Right hindlimb (tissue), 1 donor: ENCODE measurements at places on chromosomes 2 and 18.

DNA sequence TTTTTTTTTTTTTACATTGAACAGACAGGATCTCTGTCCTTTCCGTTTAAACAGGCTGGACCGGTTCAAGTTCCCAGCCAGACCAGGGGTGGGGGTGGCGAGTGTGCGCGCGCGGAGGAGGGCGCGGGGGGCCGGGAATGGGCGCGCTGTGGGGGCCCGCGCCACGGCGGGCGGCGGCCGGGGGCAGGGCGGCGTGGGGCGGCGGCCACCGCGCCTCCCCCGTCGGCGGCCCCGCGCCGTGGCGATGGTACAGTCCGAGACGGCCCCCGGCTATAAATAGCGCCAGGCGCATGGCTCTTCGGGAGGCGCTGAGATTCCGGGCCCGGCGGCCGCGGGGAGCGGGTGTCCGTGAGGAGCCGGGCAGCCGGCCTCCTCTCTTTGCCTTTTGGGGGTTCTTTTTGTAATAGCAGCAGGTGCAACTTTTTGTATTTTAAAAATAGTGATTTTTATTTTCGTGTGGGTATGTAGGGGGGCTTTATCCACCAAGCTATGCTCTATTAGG, 430 bp upstream of the CELF4 start:
- peak; percentile 69 for DNase-seq

DNA sequence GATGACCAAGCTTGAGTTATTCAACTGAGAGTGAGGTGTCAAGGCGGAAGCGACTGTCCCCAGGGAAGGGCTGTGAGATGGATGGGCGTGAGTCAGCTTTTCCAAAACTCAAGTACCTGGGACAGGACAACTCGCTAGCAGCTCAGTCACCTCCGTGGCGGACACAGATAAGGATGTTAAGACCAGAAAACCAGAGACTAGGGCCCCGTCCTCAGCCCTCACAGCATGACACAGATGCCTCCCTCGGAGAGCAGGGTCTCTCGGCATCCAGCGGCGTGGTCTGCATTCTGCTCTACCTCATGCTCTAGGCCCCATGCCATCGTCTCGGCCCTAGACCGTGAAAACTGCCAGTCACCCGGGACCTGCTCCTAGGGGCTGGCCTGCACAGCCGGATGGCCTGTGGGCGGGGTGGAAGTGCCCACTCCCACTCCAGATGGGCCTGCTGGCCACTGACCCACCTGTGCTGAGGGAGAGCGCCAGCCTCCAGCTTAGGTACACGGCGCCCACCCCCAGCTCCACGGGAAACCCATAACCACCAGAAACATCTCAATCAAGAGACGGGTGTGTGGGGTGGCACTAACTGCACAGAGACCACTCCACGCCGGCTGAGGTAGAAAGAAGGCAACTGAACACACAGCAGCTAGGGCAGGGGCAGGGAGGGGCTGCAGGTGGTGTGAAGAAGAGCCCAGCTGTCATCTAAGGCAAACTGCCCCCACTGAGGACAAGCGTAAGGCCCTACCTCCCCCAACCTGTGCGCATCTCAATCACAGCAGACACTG, 39.8 kb downstream of the ANO7 start:
- no peak for DNase-seq

DNA sequence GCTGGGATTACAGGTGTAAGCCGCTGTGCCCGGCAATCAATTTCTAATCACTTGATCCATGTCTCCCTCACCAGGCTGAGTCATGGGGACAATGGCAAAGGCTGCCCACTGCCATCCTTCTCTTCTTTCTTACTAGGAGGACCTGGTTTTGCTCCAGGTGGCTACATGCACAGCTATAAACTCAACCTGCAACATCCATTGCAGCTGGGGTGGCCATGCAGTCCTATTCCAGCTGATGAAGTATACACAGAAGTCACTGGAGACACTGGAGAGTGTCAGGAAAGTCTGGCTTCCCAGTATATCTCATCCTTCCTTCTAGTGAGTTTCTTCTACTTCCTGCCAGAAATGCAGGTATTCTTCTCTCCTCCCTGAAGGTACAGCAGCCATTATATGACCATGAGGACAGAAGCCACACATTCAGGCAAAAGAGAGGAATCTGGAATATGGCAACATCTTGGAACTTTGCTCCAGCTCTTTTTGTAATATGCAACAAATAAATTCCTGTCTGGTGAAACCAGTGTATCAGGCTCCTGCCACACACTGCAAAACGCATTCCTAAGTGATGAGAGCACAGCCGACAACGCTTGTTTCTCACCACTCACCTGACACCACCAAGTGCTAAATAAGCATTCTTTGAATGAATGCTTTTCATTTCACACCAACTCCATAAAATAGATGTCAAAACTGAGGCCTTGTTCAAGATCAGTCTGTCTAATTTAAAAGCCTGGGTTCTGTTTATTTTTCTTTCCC, 32.3 kb downstream of the SCTR start:
- no peak for DNase-seq

DNA sequence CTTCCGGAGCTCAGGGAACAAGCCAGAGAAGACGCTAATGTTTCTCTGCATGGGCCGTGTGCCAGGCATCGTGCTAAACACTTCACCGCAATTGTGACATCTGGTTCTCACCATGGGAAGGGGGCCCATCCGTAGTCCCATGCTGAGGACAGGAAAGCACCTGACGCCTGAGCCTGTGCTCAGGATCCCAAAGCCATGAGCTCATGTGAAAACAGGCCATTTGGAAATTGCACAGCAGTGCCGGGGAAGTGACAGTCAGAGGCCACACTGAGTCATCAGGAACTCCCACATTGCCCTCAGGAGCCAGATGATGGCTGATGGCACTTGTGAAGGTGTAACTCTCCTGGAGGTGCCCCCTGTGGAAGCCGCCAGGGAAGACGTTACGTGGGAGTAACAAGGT, 141.0 kb downstream of the INHBB start:
- DNase-seq = no peak

GRCh38 chr2:39511605-39512433, 74.7 kb upstream of the MAP4K3 start:
- DNase-seq = no peak

DNA sequence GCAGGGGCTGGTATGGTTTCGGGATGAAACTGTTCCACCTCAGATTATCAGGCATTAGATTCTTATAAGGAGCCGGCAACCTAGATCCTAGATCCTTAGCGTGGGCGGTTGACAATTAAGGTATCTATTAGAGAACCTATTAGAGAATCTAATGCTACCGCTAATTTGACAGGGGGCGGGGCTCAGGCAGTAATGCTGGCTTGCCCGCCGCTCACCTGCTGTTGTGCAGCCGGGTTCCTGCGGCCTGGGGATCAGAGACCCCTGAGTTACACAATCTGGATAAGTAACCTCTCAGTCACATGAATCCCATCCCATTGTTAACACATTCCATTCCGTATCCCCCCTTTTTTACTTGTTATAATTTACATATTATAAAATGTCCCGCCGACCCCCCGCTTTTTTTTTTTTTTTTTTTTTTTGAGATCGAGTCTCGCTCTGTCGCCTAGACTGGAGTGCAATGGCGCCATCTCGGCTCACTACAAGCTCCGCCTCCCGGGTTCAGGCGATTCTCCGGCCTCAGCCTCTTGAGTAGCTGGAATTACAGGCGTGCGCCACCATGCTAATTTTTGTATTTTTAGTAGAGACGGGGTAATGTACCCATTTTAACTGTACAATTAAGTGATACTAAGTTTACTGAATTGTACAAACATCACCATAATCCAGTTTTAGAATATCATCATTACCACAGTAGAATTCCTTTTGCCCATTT, 42.0 kb upstream of the GPD2 start:
- no peak for DNase-seq

GRCh38 chr18:63869851-63870250, 17.7 kb upstream of the SERPINB2 start:
- DNase-seq = no peak

- DNase-seq = peak; percentile 63
Observed at GRCh38 chr2:173854840-173855239, 110.3 kb downstream of the SP3 start.

- no peak for DNase-seq
Observed at GRCh38 chr18:70627182-70627802, 338.4 kb downstream of the SOCS6 start.

DNA sequence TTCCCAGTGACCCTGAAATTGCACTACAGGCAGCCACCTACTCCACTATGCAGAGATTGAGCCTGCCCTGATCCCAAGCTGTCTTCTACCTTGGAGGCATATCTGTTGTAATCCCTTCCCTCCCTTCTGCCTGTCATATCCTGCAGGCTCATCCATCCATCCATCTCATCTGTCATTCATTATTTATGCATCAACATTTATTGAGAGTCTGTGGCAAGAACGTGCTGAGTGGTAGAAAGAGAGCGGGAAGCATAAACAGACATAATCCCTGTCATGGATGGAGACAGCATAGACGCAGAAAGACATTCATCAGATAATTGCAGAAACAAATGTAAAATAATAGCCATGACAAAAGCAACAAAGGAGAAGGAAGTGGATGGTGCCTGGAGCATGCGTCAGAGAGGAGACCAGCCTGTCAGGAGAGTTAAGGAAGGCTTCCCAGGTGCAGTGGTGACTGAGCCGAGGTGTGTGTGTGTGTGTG, 110.7 kb upstream of the STPG4 start:
- DNase-seq = no peak

- no peak for DNase-seq
Observed at GRCh38 chr18:33873112-33873511, 295.1 kb downstream of the ASXL3 start.

- DNase-seq = peak; percentile 61
Observed at GRCh38 chr2:45171136-45171501, 161.9 kb upstream of the SIX2 start.

DNA sequence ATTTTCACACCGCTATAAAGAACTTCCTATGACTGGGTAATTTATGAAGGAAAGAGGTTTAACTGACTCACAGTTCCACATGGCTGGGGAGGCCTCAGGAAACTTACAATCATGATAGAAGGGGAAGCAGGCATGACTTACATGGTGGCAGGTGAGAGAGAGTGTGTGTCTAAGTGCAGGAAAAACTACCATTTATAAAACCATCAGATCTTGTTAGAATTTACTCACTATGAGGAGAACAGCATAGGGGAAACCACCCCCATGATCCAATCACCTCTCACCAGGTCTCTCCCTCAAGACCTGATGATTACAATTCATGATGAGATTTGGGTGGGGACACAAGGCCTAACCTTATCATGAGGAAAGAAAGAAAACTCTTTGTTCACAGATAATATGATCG, 174.6 kb downstream of the SRBD1 start:
- no peak for DNase-seq

- no peak for DNase-seq
Observed at GRCh38 chr18:4060427-4061281, 394.5 kb downstream of the DLGAP1 start.

DNA sequence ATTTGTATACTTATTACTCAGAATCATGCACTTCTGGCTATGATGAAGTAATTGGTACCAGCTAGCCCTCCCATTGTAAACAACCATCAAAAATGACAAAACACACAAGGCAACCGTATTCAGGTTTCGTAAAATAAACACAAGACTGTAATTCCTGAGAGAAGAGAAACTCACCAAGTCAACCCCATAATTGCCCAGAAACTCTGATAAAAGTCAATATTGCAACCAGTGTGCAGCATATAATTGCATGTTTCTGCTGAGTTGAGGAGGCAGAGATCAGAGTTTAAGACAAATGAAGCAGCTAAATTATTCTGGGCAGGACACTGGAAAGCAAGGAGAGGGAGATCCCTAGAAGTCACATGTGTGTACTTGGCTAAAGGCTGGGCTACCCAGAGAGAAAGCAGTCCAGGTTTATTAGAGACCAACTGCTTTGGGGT, 90.3 kb downstream of the ROCK2 start:
- no peak for DNase-seq

GRCh38 chr18:45349019-45349418, 266.3 kb upstream of the SLC14A2 start:
- no peak for DNase-seq

DNA sequence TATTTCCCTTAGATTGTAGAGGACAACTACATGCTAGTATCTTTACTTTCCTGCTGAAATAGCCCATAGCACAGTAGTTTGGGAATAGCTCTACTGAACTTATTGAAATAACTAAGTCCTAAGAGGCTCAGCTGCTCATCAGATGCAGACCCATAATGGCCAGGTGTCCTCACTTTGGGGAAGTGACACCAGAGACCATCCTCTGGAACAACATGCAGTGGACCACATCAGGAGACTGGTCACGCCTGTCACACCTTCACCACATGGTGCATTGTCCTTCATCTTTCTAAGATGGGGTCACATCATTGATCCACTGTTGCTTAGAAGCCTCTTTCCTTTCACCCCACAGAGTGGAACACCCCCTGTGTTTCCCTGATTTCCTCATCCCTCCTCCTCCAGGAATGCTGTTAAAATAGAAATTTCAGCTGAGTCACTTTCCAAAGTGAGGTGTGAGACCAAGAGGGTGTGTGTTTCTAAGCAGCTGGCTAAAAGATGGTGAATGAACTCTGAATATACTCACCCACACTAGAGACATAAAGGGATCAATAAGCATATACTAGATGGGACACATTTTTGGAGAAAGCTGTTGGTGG, 215.2 kb upstream of the LRRTM1 start:
- DNase-seq = no peak
